Tibial artery (tissue), 4 donors: ENCODE measurements at places on chromosomes 6 and 20.

GRCh38 chr20:50294164-50295088, 103.8 kb downstream of the CEBPB start:
- peak overlapping the region; percentile 84 for H3K27ac ChIP-seq
- H3K36me3 ChIP-seq, result no peaks in the 10 kb centered on the region
- peaks cover 15% of the 10 kb centered on the region for H3K4me1 ChIP-seq
- no peak overlapping the region for H3K4me3 ChIP-seq
- no peaks in the 10 kb centered on the region for H3K27me3 ChIP-seq

GRCh38 chr6:106360989-106361430, 493 bp downstream of the CRYBG1 start:
- no peaks in the 10 kb centered on the region for H3K36me3 ChIP-seq
- no peak overlapping the region for H3K27ac ChIP-seq
- peaks cover 10% of the 10 kb centered on the region for H3K4me1 ChIP-seq

- H3K4me1 ChIP-seq, result peaks cover 31% of the 10 kb centered on the region
- no peaks in the 10 kb centered on the region for H3K27me3 ChIP-seq
- H3K4me3 ChIP-seq, result no peak overlapping the region
- peaks cover 5% of the 10 kb centered on the region for H3K36me3 ChIP-seq
- H3K27ac ChIP-seq, result peak overlapping the region; percentile 1
- DNase-seq, result no peak
Observed at GRCh38 chr6:42817907-42818306, 36.1 kb downstream of the BICRAL start.

- H3K4me1 ChIP-seq, result no peaks in the 10 kb centered on the region
- no peaks in the 10 kb centered on the region for H3K27me3 ChIP-seq
- H3K27ac ChIP-seq, result no peak overlapping the region
- no peak overlapping the region for H3K4me3 ChIP-seq
- H3K36me3 ChIP-seq, result no peaks in the 10 kb centered on the region
Observed at GRCh38 chr20:56579301-56579710, 46.3 kb downstream of the FAM209B start.

DNA sequence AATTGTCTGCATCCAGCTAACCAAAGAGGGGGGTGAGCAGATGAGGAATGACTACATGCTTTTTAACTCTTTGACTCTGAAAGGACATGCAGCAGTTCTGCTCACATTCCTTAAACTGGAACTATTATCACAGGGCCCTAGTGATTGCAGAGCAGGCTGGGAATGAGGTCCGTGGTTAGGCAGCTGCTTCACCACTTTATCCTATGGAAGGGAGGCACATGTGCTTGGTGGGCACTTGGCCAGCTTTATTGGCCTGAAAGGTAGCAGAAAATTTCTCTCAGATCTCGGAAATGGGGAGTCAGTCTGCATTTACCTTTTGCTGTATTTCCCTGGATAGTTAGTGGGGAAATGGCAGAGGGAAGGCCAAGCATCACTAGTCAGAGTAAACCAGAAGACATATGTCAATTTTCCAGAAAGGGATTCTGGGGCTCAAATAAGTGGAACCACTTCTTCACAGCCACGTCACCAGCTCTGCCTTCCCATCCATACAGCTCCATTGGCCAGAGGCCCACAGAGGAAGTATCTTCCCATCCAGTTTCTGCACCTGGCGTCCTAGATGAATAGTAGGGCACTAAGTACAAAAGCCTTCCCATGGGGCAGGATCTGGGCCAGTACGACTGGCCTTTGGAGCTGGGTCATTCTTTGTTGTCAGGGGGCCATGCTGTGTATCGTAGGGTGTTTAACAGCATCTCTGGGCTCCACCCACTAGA, 444.8 kb downstream of the PTPRT start:
- no peaks in the 10 kb centered on the region for H3K4me1 ChIP-seq
- H3K36me3 ChIP-seq, result no peaks in the 10 kb centered on the region
- no peaks in the 10 kb centered on the region for H3K27me3 ChIP-seq
- no peak overlapping the region for H3K27ac ChIP-seq
- no peak for DNase-seq
